ENCODE measurements at places on chromosomes 5 and 9.

DNA sequence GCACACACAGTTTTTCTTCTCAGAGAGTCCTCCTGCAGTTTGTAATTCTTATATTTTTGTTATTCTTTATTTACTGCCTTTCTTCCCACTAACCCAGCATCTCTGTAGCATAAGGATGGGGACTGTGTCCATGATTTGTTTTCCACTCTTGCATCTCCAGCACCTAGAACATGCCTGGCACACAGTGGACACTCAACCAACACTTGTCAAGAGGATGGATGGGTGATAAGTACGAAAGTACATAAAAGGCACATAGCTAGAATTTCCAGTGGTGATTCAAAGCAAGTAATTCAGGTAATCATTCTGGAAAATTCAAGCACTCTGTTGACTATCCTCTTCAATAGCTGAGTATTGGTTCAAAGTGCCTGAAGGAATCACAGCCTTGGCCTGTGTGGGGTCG lies 60.2 kb upstream of the TRIO start:
- no peak for DNase-seq

GRCh38 chr5:125310749-125311148 lies 564.3 kb upstream of the ZNF608 start:
- DNase-seq: no peak

DNA sequence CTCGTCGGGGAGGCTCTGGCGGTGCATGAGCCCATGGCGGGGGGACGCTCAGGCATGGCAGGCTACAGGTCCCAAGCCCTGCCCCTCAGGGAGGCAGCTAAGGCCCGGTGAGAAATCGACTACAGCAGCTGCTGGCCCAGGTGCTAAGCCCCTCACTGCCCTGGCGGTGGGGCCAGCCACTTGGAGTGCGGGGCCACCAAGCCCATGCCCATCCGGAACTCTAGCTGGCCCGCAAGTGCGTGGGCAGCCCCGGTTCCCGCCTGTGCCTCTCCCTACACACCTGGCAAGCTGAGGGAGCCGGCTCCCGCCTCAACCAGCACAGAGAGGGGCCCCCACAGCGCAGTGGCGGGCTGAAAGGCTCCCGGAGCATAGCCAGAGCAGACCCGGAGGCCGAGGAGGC lies 1896.9 kb upstream of the CDH6 start:
- no peak for DNase-seq

DNA sequence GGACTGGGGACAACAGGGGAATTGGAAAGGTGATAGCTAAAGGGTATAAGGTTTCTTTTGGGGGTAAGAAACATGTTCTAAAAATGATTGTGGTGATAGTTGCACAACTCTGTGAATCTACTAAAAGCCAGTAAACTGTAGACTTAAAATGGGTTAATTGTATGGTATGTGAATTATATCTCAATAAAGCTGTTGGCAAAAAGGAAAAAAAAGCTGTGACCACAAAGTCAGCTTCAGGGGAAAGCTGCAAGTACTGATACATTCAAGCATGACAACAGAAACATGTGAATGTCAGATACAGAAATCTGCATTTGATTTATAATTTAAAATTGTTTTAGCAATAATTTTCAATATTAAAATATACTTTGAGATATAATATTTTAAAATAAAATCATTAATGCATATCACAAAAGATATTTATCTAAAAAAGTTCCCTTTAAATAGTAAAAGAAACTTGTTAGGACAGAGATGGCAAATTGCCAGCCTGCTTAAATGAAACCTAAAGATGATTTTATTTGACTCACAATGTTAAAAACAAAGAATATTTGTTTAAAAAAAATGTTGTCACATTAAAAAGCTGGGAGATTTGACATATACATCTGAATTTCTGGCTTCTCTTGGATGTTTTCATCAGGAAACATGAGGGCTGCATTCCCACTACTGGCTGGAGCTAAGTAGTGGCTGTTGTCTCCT lies 66.0 kb downstream of the TBCA start:
- no peak for DNase-seq

GRCh38 chr5:78221964-78222451 lies 72.5 kb downstream of the AP3B1 start:
- DNase-seq: no peak

DNA sequence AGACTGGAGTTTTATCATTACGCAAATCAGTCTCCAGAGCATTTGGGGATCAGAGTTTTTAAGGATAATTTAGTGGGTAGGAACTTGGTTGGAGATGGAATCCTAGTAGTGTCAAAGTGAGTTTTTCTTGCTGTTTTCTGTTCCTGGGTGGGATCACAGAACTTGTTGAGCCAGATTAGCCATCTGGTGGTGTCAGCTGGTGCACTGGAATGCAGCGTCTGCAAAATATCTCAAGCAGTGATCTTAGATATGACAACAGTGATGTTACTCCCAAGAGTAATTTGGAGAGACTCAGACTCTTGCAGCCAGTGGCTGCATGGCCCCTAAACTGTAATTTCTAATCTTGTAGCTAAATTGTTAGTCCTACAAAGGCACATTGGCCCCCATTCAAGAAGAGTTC lies 1257.8 kb downstream of the MAT2B start:
- DNase-seq: no peak

- no peak for DNase-seq
These were observed 102.3 kb upstream of the SLC30A5 start for GRCh38 chr5:68991279-68992084.

- DNase-seq: no peak
These were observed 72.2 kb downstream of the COL15A1 start for GRCh38 chr9:99015890-99016289.

DNA sequence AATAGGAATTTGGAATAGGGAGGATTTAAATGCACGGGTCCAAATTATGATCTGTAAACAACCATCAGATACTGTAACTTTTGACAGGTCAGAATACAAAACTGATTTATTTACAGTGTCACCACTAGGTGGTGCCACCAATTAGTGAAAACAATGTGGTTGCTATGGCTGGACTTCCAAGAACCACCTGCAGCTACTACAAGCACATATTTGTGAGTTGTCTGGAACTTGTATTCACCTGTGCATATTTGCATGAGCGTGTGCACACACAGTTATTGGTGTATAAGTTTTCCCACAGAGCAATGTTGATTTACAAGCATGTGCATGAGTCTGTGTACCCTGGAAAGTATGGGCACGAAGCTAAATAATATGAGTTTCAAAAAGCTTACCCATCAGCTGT lies 3.0 kb upstream of the HRCT1 start:
- DNase-seq: peak; percentile 38

GRCh38 chr5:172003746-172004145 lies 2.7 kb downstream of the FBXW11 start:
- no peak for DNase-seq

DNA sequence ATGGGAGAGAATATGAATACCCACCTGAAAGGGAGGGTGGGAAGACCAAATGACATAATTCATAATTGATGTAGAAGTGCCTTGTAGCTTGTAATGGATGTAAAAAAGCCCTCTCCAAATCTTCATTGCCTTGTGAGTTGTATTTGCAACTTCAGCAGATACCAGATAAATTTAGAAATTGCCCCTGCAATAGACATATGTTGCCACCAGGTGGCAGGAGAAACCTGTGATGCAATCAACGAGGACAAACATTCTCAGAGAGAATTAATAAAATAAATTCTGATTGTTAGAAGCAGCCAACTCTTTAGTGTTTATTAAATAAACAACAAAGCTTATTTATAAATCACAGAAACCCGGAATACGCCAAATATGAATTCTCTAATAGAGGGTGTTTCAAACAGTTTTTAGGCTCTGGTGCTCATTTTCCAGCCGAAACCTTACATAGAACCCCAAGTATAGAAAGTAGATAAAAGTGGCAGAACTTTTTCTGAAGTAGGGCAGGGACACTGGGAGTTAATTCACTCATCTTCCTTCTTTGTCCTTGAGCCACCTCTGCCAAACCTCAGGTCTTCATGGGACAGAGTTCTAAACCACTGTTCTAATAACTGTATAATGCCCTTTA lies 147.8 kb downstream of the TMEM38B start:
- DNase-seq: no peak

DNA sequence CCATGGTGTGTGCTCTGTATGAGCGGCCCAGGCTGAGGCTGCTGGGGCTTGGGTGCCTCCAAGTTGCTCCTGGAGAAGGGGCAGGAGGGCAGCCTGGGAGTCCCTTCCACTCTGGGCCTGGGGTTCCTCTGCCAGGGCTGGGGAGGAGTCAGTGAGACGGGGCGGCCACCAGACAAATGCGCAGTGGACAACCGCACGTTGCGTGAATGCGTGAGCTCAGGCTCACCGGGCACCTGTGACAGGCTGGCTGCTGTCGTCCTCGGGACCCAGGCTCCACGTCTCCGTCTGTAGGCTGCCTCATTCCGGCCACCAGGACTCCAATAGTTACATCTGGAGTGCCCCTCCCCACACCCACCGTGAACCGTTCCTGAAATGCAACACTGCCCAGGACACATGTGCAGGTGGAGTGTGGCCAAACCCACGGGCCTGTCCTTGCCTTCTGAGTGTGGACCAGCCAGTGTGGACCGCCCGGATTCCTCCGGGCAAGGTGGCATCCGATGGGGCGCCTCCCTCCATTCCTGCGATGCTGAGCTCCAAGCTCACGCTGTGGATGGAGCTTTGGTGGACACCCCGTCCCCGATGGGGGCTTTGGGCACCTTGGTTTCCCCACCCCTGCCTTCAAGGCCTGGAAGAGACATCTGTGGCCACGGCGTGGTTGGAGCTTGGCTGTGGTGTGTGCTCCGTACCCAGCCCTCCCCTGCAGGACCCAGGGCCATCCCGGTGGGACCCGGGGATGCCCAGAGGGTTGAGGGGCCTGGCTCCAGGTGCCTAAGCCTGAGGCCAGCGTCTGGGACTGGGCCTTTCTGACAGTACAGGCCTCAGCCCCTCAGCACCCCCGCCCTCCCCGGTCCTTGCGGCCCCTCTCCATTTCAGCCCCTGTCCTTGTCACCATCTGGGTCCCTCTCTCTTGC lies 34.0 kb upstream of the RXRA start:
- no peak for DNase-seq

DNA sequence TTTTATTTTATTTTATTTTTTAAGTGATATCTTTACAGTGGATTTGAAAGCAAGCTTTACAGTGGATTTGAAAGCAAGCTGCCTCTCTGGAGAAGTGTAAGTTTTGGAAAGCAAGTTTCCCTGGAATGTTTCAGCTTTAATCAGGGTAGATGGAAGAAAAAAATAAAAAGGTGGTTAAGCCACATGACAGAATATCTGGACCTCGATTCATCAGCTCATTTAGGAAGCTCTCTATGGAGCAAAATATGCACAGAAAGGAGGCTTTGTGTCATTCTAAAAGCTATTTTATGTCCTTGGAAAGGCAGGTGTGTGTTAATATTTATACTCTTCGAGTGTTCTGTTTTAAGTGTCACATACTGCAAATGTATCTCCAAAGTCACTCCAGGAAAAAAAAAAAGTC lies 409.2 kb upstream of the KLF4 start:
- DNase-seq: no peak

DNA sequence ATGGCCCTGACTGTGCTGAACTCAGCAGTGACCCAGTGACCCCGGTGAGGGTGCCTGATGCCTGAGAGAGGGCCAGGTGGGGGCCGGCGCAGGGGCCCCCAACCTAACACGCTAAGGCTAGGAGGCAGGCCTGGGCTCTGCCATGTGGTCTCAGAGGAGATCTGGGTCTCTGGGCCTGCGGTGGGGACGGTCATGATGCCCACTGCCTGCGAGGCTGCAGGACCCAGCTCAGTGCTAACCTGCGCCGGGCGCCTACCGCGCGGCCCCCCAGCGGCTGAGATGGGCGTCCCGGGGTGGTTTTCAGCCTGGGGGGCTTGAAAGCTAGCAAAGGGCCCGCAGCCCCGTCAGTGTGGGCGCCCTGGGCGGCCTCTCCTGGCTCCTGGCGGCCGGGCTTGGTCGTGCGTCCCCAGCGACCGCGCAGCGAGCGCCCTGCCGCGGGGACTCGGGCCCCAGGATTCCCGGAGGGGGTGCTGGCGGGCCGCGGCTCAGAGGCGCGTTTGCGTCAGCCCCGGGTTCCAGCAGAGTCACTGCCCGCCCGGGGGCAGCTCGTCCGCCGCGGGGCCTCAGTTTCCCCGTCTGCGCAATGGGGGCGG lies 2.5 kb downstream of the EGFL7 start:
- no peak for DNase-seq

DNA sequence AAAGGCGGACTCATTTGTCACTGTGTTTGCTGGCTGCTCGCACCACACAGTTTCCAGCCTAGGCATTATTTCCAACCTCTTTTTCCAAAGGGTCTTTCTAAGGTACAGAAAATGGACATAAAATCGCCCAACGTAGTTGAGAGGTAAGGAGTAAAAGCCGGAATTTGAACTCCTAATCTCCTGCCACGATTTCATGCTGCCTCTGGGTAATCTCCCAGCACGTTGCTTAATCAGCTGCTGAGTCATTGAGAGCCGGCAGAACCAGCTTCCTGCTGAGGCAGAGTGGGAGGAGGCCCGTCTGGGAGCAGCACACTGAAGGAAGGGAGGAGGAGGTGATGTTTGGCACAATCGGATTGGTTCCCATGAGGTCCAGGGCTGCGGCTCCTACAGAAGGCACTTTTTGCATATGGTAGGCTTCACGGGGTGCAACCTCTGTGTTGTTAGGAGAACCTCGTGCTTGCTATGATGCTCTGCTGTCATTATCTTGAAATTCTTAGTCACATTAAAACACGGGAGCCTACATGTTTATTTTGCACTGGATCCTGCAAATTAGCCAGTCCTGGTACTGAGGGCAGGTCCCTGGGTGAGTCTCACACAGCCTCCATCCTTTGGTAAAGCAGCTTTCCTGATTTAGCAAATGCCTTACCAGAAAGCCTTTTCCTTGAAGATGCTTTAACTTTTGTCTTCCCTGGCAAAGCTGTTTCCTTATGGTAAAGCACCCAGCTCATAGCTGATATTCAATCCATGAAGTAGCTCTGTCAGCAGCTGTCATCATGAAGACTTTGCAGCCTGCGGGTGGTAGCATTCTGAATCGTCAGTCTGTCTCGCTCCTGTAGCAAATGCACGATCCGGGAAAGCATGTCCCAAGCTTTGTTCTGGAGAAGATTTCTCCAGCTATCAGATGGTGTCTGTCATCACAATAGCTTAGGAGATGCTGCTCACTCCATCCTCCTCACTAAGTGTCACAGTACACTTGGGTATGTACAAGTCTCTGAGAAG lies 191.6 kb upstream of the MSX2 start:
- DNase-seq: no peak

- DNase-seq: no peak
These were observed 30.1 kb downstream of the ARRDC3 start for GRCh38 chr5:91352831-91353695.

Measured in effector memory CD8-positive, alpha-beta T cell (primary cell).